Forelimb muscle (tissue), 1 donor: ENCODE measurements at places on chromosomes 1 and 21.

GRCh38 chr1:173893611-173894010 is 23.5 kb downstream of the SERPINC1 start:
- no peak for DNase-seq

DNA sequence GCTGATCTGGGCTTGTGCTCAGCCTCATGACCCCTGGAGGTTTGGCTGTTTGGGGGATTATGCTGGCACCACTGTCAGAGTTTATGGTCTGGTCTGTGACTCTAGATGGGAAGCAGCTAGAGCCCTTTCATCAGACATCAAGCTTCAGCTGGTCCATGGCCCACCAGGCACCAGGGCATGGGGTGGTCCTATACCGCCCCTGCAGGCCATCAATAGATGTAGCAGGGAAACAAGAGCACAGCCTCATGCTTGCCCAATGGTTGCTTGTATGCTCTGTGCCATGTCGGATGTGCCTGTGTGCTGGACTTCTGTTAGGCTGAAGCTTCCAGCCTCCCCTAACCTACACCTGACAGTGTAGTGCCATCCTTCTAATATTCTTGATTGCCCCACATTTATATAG is 71.1 kb upstream of the CD34 start:
- no peak for DNase-seq

GRCh38 chr21:36702622-36702968 is 3.7 kb downstream of the SIM2 start:
- no peak for DNase-seq

- no peak for DNase-seq
Observed at GRCh38 chr1:12220890-12221289, 8.9 kb upstream of the VPS13D start.
